ENCODE measurements at places on chromosomes 12 and 14. TPM values are rescaled to one million over a fixed set of nuclear protein-coding genes. Genes with fewer than 3 reads are reported as not detected.

DNA sequence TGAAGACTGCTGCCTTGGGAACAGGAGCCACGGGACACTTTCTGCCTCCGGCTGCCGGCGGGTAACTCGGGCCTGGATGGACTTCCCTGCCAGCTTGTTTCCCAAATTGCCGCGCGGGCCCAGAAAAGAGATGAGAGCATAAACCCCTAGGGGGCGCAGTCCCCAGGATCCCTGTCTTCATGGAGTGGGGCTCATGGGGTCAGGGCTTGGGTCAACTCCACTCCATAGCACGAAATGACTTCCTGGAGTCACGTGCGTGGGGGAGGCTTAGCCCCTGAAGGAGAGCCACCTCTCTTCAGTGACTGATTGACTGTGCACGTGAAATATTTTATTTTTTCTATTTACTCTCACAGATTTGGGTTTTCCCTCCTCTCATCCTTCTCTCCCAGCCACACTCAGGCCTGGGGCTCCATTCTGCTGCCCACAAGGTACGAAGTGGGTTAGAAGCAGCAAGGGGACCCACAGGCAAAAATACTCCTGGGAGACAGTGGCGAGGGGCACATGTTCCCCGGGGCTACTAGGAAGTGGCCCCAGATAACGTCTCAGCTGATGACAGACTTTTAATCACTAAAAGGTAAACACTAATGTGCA lies 10.0 kb downstream of the PGF start:
- H3K27ac ChIP-seq, result no peak overlapping the region
- H3K4me3 ChIP-seq, result no peak overlapping the region
- no peaks in the 10 kb centered on the region for H3K36me3 ChIP-seq
- H3K27me3 ChIP-seq, result no peaks in the 10 kb centered on the region
- no peaks in the 10 kb centered on the region for H3K4me1 ChIP-seq

GRCh38 chr12:29229158-29229505 lies 80.1 kb downstream of the FAR2 start:
- DNase-seq, result no peak
- no peaks in the 10 kb centered on the region for H3K27me3 ChIP-seq
- peaks cover 9% of the 10 kb centered on the region for H3K4me1 ChIP-seq
- H3K27ac ChIP-seq, result no peak overlapping the region
- no peaks in the 10 kb centered on the region for H3K36me3 ChIP-seq
- H3K4me3 ChIP-seq, result no peak overlapping the region

- H3K4me1 ChIP-seq, result peaks cover 16% of the 10 kb centered on the region
- peaks cover 53% of the 10 kb centered on the region for H3K27me3 ChIP-seq
- H3K36me3 ChIP-seq, result no peaks in the 10 kb centered on the region
- DNase-seq, result peak; percentile 89
- peak overlapping the region; percentile 73 for H3K27ac ChIP-seq
- no peak overlapping the region for H3K4me3 ChIP-seq
Measured at GRCh38 chr14:24079491-24080141, 8.3 kb downstream of the CPNE6 start.

The CRIP1 gene
- total RNA-seq, result 50.3 TPM

The FOXA1 gene
- 51.4 TPM for total RNA-seq

The LBHD2 gene
- not detected for total RNA-seq
